ENCODE measurements at places on chromosomes 5 and 9. TPM values are rescaled to one million over a fixed set of nuclear protein-coding genes. Genes with fewer than 3 reads are reported as not detected.

The SLC36A3 gene
- not detected for total RNA-seq

- no peak for DNase-seq
Measured at GRCh38 chr5:13339093-13339492, 605.4 kb downstream of the DNAH5 start.

DNA sequence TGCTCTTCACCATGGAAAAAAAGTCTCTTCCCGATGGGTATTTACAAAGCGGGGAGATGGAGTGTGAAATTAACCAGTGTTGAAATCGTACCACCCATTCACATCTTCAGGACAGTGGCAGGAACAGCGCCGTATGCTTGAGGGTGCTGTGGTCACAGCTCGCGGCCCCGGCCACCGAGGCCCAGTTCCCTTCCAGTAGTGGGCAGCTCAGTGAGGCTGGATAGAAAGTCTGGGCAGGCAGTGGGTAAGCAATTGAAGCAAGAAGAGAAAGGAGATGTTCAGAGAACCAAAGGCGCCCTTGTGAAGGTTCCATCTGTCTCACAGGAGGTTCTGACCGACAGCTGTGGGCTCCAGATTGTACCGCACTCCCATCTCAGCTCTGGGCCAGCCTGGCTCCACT, 59.1 kb downstream of the SECISBP2 start:
- DNase-seq: no peak

DNA sequence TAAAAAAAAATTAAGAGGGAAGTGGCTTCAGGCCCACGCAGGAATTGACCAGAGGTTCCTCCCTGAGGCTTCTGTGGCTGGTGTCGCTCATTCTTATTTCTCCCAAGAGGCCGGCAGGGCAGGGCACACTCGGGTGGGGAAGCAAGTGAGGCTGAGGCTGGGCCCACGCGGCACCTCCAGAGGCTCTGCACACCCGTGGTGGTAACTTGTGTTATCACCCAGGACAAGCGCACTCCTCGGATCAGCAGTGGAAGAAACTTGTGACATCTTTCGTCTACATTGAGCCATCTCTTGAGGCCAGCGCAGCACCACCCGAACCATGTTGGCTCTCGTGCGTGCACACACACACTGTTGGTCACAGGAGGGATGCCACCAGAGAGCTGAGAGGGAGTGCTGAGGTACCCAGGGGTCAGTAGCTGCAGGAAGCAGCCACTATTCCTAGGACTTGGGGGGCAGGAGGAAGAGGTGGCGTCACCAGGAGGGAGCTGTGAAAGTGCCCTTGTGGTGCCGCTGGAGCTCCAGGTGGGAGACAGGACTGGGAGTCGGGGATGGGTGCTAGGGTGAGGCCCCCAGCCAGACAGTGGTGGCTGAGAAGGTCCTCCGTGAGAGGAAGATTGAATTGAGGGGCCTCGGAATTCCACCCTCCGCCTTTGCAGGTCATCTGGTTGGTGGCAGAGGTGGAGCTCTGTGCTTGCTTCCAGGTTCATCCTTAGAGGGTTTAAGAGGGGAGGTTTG, 6.4 kb downstream of the NDUFS6 start:
- DNase-seq: no peak

The CAMK4 gene
- total RNA-seq: 80.7 TPM

DNA sequence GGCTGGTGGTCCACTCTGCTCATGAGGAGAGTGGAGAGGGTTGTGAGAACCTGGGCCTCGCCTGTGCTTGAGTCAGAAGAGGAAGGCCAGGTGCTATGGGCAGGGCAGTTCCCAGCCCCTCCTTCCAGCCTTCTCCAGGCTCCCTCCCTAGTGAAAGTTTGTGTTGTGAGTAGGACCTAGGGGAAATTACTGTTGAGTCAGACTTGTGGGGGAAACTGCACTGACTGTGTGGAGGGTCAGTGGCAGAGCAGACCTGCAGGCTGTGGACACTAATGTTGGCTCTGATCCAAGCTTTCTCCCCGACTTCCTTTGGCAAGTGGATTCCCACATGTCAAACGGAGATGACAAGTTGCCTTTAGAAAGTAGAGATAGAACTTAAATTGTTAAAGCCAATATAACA, 102.6 kb downstream of the ARHGAP26 start:
- no peak for DNase-seq
